NCI-H226 (cell line): ENCODE measurements at places on chromosomes 12 and 14.

GRCh38 chr12:10941916-10942607 is 3.0 kb upstream of the TAS2R14 start:
- peak; percentile 81 for DNase-seq

- no peak for DNase-seq
These were observed 43.0 kb downstream of the PPM1H start for GRCh38 chr12:62891805-62892549.

DNA sequence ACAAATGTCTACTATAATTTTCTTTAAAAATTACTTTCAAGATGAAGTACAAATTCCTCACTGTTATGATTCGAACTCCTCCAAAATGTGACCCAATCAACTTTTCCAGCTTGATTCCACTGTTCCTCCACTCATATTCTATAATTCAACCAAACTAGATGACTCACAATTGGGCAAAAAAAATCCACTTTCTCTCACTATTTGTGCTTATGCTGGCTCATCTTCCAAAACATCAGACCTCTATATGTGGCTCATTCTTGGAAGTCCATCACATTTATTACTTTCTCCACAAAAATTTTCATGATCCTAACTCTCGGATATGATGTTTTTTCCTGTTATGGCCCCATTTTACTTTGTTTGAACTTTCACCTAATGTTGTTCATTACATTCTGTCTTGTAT is 26.9 kb upstream of the RXYLT1 start:
- no peak for DNase-seq

DNA sequence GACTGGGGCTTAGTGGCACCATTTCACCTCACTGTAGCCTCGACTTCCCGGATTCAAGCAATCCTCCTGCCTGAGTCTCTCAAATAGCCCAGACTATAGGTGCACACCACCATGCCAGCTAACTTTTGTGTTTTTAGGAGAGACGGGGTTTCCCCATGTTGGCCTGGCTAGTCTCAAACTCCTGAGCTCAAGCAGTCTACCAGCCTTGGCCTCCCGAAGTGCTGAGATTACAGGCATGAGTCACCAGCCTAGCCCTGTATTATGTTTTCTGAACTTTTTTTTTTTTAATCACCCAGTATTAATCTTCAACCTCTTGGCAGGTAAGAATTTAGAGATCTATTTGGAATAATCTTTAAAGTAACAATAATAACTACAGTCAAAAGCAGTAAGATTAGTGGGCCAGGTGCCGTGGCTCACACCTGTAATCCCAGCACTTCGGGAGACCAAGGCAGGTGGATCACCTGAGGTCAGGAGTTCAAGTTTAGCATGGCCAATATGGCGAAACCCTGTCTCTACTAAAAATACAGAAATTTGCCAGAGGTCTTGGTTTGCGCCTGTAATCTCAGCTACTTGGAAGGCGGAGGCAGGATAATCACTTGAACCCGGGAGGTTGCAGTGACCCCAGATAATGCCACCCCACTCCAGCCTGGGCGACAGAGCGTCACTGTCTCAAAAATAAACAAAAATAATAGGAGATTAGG is 8.6 kb downstream of the NANOG start:
- DNase-seq = peak; percentile 59

GRCh38 chr12:50220363-50220995 is 53.3 kb upstream of the CERS5 start:
- DNase-seq = no peak

DNA sequence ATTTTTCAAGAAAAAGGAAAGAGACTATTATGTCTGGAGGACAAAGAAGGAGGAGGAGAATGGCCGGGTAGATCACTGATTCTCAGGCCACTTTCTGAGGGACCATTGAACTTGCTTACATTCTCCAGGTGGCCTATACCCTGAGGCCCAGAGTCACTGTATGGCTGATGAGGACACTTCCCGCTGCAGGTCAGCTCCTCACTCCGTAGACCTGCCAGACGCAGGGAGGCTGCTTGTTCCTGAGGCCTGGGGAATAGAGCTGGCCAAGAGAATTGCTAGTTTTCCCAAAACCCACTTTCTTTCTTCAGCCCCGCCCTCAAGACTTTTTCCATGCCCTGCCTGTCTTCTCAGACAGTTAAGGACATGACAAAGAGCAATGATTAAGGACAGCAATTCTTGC is 510.5 kb upstream of the TBX3 start:
- no peak for DNase-seq

- DNase-seq = peak; percentile 31
These were observed 84.1 kb downstream of the ITPR2 start for GRCh38 chr12:26748741-26749431.
